ENCODE measurements at places on chromosomes 3 and 15.
A peak's percentile ranks its signal among the peaks of the same experiment; 100 is the strongest.

DNA sequence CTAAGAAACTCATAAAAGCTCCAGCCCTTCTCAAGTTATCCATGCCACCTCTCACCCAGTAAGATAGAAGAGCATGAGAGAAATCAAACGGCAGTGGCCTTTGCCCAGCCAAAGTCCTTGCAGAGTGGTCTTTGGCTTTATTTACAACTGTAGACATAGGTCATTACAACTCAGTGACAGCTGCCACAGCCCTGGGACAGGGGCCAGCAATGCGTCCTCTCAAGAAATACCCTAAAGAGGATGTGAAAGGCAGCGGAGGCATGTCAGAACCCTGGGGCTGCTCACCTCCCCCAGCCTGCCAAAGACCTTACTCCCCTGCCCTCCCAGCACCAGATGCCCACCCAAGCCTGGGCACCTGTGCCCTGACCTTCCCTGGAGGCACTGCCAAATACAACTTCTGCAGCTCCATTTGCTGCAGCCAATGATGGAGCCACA lies 6.3 kb downstream of the ACAA1 start:
- no peak for DNase-seq

- DNase-seq: peak; percentile 29
Measured at GRCh38 chr3:197942956-197943556, 6.9 kb upstream of the RPL35A start.

DNA sequence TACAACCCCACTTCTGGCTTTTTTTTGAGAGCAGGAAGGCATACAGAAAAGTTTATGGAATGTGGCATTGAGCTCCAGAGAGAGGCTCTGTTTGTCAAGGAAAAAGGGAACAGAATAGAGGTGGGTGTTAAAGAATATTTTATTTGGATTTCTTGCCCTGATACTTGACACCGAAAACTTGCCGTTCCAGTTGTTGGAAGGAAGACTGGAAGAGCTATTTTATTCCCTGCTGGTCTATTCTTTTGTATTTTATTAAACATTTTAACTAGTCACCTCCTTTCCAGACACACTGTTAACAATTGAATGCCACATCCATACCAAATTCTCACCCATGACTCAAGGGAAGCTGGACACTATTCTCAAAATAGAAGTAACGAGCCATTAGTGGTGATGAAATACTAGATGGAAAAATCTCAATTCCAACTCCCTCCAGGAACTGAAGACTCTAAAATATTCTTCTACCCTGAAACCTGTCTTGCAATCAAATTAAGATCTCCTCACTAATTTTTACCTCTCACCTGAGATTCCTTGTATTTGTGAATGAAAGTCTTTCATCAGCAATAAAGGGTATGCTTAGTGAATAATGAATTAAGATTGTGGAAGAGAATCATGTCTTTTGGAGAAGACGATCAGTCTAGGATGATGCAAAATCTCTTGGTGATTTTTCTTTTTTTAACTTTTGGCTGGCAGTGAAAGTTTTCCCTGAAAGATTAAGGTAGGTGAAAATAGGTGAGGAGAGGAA lies 28.5 kb downstream of the GREM1 start:
- DNase-seq: no peak

DNA sequence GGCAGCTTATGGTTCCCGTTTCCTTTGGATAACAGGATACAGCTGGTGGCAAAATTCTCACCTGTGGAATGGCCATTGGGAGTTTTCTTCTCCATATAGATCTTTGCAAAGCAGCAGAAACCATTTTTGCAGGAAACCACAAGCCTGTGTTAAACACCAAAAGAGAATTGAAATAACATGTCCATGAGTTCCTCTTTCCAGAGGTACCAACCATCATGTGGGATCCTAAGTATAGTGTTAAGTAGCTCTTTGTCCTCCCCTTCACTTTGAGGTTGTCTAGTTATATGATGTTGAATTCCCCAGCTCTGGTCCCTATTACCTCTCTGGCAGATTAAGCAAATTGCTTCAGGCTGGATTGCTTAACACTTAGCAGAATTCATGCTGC lies 94.9 kb downstream of the AKAP13 start:
- DNase-seq: peak; percentile 50

DNA sequence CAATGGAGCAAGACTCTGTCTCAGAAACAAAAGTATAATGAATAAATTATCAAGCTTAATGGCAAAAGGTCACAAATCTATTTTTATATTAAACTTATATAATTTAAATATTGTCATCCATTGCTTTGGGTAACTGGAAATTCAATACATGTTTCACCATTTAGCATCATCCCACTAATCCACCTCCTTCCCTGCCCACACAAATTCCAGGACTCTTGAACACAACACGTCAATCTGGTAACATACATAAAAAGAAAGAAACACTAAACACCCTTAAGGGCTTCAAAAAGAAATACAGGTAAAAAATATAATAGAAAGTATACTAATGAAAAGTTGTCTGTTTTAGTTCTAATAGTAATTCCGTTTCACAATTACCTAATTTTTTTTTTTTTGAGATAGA lies 149.4 kb downstream of the STAG1 start:
- DNase-seq: no peak

- peak; percentile 18 for DNase-seq
Measured at GRCh38 chr3:55405436-55405835, 81.7 kb downstream of the WNT5A start.

DNA sequence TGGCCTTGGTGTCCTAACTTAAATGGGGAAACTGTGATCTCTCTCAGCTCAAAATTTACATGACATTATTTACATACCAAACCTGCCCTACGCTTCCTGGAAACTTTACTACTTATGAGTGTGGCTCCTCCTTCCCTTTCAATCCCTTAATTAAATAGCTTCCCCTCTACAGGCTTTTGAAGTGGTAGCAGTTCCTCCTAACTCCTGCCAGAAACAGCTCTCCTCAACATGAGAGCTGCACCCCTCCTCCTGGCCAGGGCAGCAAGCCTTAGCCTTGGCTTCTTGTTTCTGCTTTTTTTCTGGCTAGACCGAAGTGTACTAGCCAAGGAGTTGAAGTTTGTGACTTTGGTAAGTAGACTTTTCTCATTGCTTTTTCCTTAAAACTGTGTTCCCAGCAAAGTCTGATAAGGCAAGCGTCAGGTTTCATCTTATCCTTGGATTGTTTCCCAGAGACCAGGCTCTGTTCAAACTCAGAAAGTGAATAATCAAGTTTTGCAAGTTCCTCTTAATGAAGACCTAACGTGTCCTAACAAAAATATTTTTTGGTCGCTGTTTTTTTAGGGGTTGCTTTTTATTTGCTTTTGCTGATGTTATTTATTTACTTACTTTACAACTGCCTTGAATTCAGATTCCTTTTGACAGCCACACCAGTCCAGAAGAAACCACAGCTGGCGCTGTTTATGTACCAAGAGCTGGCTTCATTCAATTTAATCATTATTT lies at the start of gene ACP3:
TSS of gene ACP3 (plus strand) at position 179 of the 720 bp plus-strand sequence. CDS start at position 229, 50 bp downstream.
- peak; percentile 68 for DNase-seq

DNA sequence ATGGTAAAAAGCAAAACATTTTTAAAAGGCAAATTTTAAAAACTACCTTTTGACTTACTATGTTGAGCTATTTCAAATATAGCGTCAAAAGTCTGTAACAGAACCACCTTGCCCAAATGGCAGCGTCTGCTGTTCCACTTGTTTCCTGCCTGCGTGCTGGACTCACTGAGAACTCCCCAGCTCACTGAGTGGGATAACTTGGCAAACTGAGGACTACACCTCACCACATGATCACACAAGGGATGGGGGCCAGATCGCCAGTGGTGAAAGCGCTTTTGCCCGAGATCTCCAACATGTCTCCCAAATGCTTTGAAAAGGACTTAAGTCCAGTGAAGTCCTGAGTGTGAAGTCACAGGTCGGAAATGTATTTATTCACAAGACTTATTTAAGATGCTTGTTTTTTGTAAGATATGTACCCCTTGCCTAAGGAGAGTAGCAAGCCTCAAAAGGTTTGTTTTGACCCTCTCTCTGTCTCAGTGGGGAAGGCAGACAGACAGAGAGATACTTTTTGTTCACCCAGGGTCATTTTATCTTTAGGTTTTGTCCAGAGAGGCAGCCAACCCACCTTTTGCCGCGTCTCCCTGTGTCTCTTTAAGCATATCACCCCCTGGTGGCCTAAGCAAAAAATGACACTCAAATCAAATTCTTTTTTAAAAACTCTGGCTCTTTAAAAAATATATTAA lies 192.6 kb downstream of the PDZRN3 start:
- DNase-seq: peak; percentile 44

DNA sequence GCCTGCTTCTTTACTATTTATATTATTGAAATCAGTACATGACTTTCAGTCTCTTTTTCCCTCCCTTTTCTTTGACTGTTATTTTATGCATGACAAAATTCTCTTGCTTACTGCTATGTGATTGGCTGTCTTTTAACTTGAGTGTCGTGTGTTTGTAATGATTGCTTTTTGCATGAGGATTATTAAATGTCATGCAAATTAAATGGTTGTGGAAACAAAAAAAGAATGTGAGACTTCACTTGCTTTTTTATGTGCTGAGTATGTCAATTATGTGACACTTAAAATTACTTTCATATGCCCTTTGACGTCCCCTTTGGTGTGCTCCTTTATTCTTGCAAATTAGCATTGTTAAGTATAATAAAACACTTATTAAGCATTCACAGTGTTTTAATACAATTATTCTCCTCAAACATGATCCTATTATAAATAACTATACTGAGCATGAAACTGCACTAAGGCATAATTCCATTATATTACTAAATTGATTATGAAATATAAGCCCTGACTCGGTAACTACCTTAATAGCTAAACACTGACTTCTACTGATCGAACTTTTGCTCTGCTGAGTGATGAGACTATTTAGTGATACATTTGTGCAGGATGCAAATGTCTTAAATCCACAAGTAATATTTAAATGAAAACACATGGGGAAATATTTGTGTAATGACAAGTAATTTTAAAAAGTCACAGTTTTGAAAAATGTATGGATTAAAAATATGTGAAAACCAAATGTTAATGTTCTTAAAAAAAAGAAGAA lies 401.7 kb downstream of the NLGN1 start:
- DNase-seq: peak; percentile 40

DNA sequence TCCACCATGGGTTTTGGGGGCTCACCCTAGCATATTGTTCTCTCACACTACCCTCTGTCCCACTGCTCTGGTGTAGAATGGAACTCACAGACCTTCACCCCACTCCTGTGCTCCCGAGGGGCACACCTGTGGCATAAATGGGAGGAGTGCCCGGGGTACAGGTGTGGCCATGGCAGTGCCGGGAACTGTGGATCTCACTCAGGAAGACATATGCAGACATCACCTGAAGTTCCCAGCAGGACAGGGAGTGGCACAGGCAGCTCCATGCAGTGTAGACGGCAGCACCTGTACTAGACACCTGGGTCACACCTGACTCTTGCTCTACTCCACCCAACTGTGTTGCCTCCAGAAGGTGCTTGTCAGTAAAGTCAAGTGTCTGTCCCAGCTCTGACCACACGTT lies 57.6 kb upstream of the MRPS22 start:
- no peak for DNase-seq

GRCh38 chr15:39134282-39134681 lies 446.6 kb upstream of the THBS1 start:
- no peak for DNase-seq

DNA sequence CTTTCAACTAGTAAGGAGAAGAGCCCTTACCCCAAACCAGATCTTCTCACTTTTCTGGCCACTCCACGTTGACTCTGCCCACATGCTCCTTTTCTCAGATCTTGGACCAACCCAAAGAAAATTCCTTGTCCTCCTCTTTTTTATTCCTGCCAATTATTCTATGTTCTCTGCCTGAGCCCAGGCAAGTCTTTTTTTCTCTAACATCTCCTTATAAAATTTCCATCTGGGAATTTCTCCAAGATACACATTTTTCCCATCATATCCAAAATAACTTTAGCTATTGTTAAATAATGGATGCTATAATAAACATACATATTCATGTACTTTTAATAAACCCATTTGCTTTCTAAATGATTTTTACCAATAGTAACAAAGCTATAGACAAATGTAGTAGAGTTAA lies 726.0 kb upstream of the ZNF385D start:
- no peak for DNase-seq

DNA sequence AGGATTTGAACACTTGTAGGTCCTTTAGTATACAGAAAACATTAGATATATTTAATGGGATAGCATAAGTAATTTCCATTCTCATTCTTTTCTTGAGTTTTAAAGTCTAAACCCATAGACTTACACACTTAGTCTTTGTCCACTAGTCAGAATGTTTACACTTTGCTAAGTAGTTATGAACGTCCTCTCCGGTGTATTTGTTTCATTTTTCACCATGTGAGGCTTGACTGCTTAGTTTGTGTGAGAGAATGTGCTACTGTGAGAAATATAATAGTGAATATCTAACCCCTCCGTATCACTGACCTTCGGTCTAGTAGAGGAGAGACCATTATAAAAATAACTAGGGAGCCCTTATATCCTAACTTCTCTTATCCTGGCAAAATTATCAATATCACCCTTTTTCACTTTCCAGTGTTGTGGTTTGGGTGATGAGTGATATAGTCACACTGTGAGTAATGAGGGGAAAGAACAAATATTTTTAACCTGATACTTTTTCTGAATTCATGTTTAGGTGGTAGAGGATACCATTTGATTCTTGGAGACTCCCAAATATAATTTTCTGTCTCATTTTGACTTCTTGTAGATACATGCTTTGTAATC lies 122.4 kb downstream of the UBE2E2 start:
- no peak for DNase-seq

- DNase-seq: no peak
Measured at GRCh38 chr3:57256844-57257243, 29.3 kb downstream of the APPL1 start.

GRCh38 chr3:120797857-120798256 lies 55.3 kb downstream of the GTF2E1 start:
- DNase-seq: no peak

DNA sequence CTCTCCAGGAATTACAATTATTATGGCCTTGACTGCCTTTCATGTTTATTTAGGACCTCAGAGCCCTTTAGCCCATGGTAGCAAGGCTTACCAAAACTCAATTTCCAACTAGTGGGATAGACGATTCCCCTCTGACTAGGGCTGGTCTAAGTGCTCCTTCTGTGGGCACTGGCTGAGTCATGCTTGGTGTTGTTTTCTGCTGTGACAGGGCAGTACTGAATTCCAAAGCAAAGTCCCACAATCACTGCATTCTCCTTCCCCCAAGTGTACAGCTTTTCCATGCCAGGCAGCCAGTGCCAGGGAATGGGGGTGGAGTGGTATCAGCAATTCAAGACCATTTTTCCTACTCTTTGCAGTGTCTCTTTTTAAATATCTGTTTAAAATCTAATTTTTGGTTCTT lies 509.0 kb upstream of the NECTIN3 start:
- DNase-seq: no peak

DNA sequence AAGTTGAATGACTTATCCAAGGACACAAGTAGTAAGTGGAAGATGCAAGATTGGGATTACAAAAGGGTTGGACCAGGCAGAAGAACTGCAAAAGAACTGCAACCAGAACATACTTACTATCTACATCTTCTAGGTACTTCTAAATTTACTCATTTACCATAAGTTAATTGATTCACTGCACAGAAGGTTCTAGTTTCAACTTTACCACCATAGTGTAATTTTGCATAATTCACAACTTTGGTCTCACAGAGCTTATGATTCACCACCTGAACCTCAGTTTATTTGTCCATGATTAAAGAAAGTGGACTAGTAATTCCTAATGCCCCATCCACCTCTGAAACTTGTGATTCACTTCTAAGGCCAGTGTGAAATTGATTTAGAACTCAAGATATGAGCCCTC lies 236.8 kb upstream of the UBE2E2 start:
- no peak for DNase-seq

- DNase-seq: no peak
Measured at GRCh38 chr3:82355228-82355627, 593.8 kb upstream of the GBE1 start.

GRCh38 chr3:2961576-2961975 lies 148.6 kb downstream of the IL5RA start:
- no peak for DNase-seq

All from fibroblast of skin of abdomen (primary cell).